ENCODE measurements at places on chromosomes 11 and 22.

DNA sequence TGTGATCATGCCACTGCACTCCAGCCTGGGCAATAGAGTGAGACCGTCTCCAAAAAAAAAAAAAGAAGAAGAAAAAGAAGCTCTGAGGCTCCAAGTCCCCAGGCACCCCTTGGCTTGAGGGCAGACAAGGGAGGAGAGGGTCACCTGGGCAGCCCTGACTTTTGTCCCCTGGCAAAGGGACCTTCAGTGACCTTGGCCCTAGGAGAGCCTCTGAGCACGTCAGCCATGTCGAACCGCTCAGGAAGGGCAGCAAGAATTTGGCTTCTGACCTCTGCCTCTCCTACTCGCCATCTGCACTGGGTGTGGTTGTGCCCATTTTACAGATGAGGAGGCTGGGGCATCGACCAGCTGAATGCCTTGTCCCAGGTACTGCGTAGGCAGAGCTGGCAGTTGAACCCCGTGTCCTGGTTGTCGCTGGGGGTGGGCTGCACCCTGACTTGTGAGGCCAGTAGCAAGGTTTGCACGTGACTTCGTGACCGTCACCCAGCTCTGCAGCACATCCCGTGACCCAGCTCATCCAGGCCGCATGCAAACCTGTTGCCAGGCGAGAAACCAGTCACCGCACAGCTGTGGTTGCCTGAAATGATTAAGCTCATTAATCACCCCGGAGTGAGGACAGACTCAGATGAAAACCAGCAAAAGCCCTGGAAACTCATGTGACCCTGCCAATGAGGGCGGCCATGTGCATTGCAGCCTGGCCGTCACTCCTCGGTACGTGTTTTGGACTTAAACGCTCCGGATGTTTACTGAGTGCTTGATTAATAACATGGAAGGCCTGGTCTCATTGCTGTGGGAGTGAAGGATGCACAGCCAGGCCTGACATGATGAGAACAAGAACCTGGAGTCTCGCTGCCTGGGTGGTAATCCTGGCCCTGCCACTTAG, 47.7 kb upstream of the PPP6R3 start:
- no peak for DNase-seq

GRCh38 chr22:42296381-42296853, 26.0 kb upstream of the TCF20 start:
- no peak for DNase-seq

GRCh38 chr11:69402251-69402887, 79.1 kb upstream of the LINC01488 start:
- DNase-seq: no peak

DNA sequence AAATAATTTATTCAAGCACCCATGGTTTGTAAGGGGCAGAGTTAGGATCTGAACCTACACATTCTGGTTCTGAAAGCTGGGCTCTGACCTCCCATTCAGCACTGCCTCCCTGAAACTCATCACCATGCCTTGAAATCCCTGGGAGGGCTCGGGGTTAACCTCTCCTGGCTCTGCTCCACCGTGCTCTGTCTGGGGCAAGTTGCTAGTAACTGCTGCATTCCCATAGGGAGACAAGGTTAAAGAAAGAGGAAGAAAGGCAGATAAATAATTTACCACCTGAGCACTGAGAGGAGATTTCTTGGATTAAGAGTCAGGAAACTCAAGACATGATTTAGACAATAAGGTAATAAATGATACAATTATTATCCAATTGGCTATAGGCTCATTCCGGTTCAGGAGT, 199.3 kb downstream of the KIF18A start:
- DNase-seq: no peak

GRCh38 chr22:29782061-29782845, 15.1 kb downstream of the UQCR10 start:
- DNase-seq: no peak

- no peak for DNase-seq
These were observed 45.1 kb upstream of the TSPAN18 start for GRCh38 chr11:44681698-44682097.

- DNase-seq: no peak
These were observed 444 bp downstream of the CAVIN3 start for GRCh38 chr11:6319704-6320410.

DNA sequence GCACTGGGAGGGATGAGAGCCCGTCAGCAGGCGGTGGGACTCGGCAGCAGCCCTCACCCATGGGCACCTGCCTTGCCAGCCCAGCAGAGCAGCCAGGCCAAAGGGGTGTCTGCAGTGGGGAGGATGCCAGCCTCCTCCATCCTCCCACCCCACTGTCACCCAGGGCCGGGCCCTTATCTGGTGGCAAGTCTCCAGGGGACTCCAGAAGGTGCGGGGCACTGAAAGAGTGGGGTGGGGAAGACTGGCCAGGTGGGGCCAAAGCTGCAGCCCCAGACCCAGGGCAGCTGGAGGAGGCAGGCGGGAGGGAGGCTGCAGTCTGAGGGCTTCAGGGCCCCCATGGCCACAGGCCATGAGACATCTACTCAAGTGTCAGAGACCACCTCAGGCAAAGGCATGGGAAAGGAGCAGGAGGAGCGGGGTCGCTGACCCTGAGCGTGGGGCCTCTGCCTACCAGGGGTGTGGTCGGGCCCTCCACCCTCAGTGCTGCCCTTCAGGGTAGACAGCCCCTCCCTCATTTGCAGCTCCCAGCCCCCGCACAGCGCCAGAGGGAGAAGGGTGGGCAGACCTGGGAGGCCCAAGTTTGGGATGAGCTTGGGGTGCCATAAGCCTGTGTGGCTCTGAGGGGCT, 3.5 kb downstream of the DGCR6L start:
- DNase-seq: no peak

DNA sequence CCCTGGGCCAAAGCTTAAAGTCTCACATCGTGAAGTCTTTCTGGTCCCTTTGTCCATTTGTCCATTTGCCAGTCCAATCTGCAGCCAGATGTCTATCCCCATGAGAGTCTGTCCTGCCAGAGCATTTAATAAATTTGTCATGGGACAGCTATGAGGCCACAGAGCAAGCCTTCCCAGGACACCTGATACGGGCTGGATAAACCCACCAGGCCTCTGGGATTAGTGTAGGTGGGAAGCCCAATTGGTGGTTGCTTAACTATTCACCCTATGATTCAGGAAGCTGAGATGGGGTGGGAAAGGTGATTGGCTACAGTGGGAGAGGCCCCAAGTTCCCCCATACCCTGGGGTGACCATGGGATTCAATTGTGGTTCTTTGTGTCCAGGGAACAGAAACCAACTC, 39.9 kb downstream of the MYEOV start:
- DNase-seq: no peak

DNA sequence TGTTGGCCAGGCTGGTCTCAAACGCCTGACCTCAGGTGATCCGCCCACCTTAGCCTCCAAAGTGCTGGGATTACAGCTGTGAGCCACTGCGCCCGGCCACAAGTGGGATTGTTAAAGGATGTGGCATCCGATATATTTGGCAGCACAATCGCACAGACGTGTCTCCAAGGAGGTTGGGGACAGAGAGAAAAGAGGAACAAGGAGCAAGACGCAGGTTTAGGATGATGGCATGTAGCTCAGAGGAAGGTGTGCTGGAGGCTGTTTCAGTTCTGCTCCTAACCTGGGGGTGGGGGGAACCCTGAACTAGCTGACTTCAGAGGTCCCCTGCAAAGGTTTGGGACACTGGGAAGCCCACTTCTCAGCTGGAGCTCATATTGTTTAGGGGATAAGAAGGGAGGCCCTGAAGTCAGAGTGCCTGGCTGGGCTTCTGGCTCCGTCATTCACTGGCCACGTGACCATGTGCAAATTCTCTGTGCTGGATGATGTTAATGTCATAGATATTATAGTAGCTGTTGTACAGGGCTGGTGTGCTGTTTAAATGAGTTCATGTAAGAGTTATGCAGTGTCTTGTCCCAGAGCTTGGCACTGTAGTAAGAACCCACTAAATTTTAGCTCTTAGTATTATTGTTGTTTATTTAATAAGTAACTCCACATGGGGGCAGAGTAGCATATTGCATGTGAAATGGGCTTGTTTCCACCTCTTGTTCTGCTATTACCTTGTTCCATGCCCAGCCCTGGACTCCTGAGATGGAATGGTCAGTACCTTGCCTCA, 129.7 kb downstream of the ST3GAL4 start:
- no peak for DNase-seq

DNA sequence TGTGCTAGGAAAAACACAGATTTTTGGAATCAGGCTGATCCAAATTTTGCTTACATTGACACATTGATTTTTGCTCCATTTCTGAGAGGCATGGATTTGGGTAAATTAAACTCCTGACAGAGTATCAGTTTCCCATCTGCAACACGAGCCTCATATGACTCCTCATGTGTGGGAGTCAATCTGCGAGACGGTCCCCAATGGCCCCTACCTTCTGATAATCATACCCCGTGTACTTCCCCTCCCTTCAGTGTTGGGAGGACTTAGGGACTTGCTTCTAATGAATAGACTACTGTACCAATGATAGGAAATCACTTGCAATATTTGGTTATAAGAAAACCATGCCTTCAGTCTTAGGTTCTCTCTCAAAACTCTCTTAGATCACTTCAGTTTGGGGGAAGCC, 302.7 kb downstream of the ETS1 start:
- no peak for DNase-seq

GRCh38 chr22:25386538-25386884, 167.1 kb downstream of the CRYBB2 start:
- DNase-seq: no peak
